Lung microvascular endothelial cell (primary cell): ENCODE measurements at places on chromosomes 7 and 10.

GRCh38 chr7:65749518-65749917 is 123.4 kb upstream of the VKORC1L1 start:
- no peak for DNase-seq

DNA sequence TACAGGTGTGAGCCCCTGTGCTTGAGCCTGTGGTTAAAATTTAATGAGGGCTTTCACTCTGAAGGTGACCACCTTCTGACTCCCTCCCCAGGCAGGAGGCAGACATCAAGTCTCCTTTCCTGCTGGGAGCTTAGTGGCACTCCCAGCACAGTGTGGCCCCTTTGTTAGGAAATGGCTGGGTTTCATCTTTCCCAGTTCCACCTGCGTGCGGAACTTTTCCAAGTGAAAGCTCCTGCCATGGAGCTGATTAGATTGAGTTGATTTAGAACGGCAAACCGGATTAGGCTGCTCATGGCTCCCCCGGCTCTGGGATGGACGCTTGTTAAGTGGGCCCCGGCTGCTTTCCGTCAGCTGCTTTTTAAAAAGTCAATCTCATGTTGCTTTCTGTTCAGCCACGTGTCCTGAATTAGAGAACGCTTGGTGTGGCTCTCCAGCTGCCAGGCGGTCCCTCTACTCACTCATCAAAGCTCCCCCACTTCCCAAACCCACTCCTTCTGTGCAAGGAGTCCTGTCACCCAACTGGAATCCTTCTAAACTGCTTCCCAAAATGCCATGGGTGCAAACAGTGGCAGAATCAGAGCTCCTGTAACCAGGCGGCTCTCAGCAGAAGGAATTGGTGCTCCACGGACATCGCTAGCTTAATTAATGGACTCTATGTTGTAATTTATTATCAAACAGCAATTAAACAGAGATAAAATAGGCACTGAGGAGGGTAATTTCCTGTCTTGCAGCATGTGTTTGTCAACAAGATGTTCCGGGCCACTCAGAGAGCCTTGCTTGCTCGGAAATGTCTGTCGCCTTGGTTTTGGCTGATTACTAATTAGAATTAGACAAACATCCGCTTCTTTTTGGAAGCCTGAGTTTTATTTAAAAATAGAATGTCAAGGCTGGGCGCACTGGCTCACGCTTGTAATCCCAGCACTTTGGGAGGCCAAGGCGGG is 551.2 kb downstream of the GALNT17 start:
- no peak for DNase-seq

DNA sequence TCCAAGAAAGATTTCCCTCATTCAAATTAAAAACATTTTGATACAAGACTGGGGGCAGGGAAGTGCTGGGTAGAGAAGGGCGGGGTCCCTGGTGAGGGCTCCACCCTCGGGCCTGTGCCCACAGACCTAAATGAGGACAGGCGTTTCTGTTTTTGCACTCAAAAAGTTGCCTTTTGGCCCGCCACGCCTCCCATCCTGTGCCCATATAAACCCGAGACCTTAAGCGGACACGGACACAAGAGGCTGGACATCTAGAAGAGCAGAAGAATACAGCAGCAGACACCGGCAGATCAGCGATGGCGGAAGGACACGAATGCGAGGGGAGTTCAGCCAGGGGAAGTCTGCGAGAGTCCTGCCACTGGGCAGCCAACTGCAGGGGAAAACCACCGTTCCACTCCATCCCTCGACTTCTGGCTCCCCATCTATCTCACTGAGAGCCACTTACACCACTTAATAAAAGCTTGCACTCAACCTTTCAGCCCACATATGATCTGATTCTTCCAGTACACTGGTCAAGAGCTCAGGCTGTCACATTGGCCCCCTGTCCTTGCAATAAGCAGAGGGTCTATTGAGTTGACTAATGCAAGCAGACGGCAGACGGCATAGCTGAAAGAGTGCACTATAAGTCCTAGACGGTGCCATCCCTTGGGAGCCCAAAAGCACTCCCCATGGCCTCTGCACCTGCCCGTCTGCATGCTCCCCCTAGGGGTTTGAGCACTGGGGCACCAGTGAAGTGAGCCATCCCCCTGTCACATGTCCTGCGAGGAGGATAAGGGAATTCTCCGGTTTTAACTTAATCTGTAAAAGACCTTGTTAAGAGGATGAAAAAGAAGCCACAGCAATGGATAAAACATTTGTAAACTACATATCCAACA is 181.8 kb upstream of the PRSS1 start:
- DNase-seq, result no peak

- DNase-seq, result no peak
Measured at GRCh38 chr7:113835367-113835766, 83.4 kb downstream of the PPP1R3A start.

DNA sequence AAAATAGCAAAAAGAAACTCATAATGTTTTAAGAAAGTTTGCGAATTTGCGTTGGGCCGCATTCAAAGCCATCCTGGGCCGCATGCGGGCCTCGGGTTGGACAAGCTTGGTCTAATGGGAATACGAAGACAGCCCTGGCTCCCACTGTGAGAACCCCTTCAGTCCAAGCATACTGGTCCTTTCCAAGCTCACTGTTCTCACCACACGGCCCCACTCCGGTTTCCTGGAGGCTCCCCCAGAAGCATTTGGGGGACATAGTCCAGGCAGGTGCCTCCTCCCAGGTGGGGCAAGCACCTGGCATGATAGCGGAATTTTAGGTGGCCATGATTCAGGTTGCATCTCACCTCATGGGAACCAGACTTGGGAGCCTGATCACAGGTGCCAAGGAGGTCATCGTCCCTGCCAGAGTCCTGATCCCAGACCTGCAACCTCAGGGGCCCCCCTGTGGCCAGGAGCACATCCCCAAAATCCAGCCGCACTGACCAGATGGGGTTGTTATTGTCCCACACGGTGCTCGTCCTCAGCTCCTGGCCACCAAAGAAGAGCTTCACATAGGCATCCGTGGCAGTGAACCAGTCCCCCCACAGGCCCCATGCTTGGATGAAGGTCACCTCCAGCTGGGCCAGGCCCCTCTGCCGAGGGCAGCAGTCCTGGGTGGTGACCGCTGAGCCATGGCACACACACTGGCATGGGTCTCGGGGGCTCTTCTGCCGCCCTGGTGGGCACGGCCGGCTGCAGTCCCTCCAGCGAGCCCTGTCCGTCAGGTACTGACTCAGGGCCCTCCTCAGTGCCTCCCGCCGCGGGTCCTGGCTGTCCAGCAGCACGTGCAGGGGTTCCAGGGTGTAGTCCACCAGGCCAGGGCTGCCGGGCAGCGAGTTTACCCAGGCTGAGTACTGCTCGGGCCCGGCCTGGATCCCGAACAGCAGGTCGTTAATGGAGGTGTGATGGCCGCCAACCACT is 4.4 kb downstream of the PRF1 start:
- DNase-seq, result no peak

DNA sequence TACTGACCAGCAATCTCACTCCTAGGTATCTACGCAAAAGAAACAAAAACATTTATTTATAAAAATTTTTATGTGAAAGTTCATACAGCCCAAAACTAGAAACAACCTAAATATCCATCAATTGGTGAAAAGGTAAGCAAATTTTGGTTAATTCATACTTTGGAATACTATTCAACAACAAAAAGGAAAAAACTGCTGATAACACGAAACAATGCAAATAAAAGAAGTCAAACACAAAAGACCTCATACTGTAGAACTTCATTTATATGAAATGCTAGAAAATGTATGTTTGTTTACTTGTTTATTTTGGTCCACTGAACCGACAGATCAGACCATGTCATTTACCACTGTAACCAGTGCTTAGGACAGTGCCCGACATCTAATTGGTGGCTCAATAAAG is 60.3 kb downstream of the USP6NL start:
- no peak for DNase-seq

GRCh38 chr7:131774419-131775220 is 218.2 kb upstream of the PODXL start:
- DNase-seq, result no peak

DNA sequence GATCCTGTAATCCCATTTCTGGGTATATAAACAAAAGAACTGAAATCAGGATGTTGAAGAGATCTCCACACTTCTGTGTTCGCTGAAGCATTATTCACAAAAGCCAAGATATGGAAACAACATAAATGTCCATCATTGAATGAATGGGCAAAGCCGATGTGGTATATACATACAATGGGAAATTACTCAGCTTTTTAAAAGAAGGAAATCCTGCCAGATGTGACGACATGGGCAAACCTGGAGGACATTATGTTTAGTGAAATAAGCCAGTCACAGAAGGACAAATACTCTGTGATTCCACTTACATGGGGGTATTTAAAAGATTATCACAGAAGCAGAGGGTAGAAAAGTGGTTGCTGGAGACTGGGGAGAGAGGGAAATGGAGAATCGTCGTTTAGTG is 23.9 kb upstream of the FAM107B start:
- DNase-seq, result peak; percentile 79

DNA sequence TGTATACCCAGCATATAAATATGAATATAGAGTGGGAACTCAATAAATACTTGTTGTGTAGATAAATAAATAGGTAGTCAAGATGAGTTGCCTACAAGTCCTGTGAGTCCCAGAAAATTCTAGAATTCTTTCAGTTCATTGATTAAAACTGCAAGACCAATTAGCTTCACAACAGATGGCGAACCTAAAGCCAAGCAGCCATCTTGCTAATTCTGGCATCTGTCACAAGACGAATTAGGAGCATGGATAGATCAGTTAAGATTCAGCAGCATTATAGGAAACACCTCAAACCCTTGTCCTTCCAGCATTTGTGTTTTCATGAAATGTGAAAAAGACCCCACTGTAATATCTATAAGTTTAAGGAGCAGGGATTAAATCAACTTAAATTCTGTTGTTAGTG is 552.7 kb downstream of the MAGI2 start:
- DNase-seq, result no peak

DNA sequence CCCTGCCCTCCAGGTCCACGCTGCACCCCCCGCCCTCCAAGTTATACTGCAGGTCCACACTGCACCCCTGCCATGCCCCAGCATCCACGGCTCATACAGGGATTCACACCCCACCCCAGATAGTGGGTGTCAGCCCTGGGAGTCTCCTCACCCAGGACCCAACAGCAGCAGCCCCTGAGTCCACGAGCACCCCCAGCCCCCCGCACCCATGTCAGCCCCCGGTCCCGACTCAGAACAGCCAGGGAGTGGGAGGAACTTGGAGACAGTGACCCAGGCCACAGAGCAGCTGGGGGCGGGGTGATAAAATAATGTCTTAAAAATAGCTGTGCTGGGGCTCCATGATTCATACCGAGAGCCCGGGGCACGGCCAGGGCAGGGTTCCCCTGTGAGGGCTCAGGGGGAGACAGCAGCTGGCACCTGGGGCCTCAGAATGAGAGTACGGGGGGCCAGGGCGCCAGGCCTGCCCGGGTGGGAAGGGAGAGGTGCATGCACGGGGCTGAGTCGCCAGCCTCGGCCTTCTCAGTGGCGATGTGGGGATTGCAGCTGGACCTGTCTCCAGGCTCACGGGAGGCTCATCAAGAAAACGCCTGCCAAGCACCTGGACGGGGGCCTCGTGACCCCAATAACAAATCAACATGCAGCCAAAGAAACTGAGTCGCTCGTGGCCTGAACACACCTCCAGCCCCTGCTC is 29.8 kb downstream of the ADAP1 start:
- no peak for DNase-seq

DNA sequence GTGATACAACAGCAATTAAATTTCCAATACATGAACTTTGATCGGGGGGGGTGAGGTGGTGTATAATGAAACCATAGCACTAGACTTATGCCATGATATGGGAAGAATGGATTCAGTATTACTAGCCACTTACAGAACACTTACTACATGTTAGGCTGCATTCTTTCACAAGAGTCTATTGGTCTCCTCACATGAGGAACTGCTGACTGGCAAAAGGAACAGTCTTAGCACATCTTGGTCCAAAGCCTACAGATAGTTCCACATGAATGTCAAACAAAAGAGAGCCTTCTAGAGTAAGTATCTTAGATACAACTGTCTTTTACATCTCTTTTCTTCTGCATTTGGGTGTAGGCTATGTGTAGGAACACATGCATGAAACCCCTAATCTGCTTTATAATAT is 115.9 kb upstream of the DNAJB12 start:
- no peak for DNase-seq

- no peak for DNase-seq
Measured at GRCh38 chr10:3787816-3788215, 2.8 kb upstream of the KLF6 start.

- no peak for DNase-seq
Measured at GRCh38 chr7:125112850-125113249, 183.2 kb upstream of the POT1 start.

GRCh38 chr7:27031289-27032172 is 64.3 kb downstream of the HOXA1 start:
- DNase-seq, result peak; percentile 27

GRCh38 chr10:76303682-76304316 is 872.4 kb downstream of the LRMDA start:
- DNase-seq, result peak; percentile 65

DNA sequence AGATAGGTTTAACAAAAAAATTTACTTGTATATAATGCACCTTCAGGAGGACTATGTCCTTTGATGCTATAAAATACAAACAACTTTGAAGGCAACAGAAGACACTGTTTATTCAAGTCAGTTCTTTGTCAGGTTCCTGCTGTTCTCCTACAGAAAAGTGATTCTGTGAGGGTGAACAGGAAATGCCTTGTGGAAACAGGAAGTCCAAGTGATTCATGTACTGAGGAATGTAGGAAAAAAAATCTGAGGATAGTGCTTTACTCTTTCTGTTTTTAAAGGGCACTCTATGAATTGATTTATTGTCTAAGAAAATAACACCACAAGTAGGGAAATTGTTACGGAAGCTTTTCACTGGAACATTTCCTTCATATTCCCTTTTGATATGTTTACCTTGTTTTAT is 171.9 kb downstream of the HDAC9 start:
- DNase-seq, result peak; percentile 87

- no peak for DNase-seq
Measured at GRCh38 chr7:157493776-157494175, 157.0 kb downstream of the DNAJB6 start.

- peak; percentile 59 for DNase-seq
Measured at GRCh38 chr10:49592726-49593563, 17.2 kb upstream of the SLC18A3 start.

GRCh38 chr7:151631570-151631952 is 111.9 kb upstream of the RHEB start:
- DNase-seq, result peak; percentile 43

DNA sequence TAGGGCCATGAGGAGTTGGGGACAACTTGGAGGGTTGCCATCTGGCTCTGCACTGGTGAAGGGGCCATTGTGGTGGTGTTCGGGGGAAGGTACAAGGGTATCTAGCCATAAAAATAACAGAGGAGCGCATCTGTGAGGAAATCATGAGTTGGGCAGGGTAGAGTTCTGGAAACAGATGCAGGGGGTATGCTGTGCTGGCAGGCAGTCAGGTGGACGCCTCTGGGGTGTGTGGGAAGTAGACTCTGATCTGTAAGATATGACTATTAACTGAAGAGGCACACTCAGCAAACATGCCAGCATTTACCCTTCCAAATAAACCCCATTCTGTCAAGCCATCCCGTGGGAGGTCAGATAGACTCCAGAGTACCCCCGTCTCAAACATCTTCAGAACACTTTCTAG is 79.8 kb downstream of the CLEC2L start:
- DNase-seq, result no peak

DNA sequence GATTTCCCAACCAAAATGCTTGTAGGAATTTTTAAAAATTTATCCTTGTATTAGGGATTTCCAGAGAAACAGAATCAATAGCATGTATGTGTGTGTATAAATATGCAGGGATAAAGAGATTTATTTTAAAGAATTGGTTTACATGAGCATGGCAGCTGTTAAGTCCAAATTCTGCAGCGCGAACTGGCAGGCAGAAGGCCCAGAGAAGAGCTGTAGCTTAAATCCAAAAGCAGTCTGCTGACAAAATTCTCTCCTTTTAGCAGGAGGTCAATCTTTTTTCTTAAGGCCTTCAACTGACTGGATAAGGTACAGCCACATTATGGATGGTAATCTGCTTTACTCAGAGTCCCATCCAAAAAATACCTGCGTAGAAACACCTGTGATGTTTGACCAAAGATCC is 42.0 kb downstream of the PRR15 start:
- DNase-seq, result no peak
